Right kidney (tissue), 9 donors: ENCODE measurements at places on chromosomes 13 and 19.

GRCh38 chr19:8666814-8667405, 31.7 kb downstream of the ACTL9 start:
- DNase-seq = no peak

DNA sequence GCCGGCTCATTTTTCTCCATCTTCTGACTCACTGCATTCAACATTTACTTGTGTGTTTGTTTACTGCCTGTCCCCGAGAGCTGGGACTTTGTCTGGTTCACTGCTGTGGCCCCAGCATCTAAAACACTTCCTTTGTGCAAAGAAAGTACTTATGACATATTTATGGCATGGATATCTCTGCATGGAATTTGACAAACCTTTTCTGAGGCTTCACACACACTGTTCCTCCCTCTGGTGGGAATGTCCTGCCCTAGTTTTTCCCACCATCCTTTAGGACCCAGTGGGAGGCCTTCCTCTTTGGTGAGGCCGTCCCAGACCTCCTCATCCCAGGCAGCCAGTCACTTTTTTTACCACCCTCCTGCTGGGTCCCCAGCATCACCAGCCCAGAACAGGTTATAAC, 1.4 kb upstream of the SRRM5 start:
- no peak for DNase-seq

DNA sequence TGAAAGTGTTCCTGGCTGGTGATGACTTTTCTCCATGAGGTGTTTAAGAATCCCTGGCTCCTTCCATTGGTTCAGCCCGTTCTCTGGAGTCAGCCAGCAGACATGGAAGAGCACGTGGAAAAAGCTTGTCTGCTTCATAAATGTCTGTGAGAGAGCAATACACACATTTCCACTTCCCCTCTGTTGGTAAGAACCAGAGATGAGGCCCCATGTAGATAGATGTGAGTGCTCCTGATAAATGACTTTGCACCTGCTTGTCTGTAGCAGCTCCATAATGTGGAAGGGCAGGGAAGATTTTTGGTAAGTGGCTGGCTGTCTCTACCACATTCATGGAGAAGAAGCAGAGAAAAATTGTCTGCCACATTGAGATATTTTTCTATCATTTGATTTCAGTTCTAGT, 325.8 kb downstream of the LMO7 start:
- DNase-seq = no peak

- no peak for DNase-seq
These were observed 1632.0 kb downstream of the PCDH9 start for GRCh38 chr13:65597839-65598818.

GRCh38 chr13:38787550-38787949, 100.7 kb downstream of the FREM2 start:
- DNase-seq = no peak

- DNase-seq = no peak
These were observed 2.0 kb upstream of the GPR32 start for GRCh38 chr19:50768277-50768676.

DNA sequence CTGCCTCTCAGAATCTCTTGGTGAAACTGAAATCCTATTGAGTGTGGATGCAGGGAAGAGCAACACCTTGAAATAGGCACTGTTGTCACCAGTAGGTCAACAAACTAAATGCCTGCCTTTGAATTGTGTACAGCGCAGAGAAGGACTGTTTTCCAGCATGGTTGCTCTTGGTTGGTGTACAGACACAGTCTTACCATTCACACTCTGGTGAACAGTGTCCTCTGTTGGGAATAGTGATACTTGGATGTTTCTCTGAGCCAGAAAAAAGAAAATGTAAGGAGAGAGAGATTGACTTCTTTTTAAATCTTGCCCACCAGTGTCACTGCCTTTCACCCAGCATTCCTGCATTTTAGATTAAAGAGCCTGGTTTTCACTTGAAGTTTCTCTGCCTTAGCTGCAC, 179.7 kb downstream of the STK24 start:
- no peak for DNase-seq

- DNase-seq = no peak
These were observed 708.2 kb downstream of the UQCRFS1 start for GRCh38 chr19:28504727-28505126.

GRCh38 chr19:23718802-23719201, 31.8 kb upstream of the ZNF675 start:
- no peak for DNase-seq

GRCh38 chr13:39397896-39398265, 205.1 kb downstream of the LHFPL6 start:
- DNase-seq = no peak

- no peak for DNase-seq
These were observed 139.9 kb upstream of the PCDH9 start for GRCh38 chr13:67369895-67370660.

DNA sequence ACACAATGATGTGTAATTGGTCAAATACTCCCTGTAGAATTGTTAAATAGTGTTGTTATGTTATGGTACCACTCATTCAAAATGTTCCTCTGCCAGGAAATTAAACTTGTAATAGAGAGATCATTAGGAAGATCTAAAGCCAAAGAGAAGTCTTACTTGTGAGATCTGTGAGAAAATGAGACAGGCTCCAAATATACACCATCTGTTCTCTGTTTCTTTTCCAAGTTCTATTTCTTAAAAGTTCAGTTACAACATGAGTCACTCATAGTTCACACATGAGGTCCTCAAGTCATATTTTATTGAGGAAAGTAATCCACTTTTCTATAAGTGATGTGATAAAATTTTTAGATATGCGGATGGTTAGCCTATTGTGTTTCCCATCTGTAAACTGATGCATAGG, 1038.1 kb upstream of the PRR20A start:
- no peak for DNase-seq

GRCh38 chr13:113116871-113117271, 5.7 kb upstream of the F10 start:
- no peak for DNase-seq

- DNase-seq = no peak
These were observed 1.1 kb downstream of the METTL21C start for GRCh38 chr13:102693776-102694175.

GRCh38 chr13:93984876-93985275, 494.6 kb downstream of the DCT start:
- DNase-seq = no peak

- DNase-seq = peak; percentile 10
These were observed 463.5 kb downstream of the GPC6 start for GRCh38 chr13:93690139-93690538.

GRCh38 chr13:70955887-70956286, 847.6 kb upstream of the KLHL1 start:
- no peak for DNase-seq

- no peak for DNase-seq
These were observed 329.1 kb downstream of the SLITRK5 start for GRCh38 chr13:88000239-88000638.

GRCh38 chr19:46579361-46579879, 21.7 kb upstream of the CALM3 start:
- no peak for DNase-seq

DNA sequence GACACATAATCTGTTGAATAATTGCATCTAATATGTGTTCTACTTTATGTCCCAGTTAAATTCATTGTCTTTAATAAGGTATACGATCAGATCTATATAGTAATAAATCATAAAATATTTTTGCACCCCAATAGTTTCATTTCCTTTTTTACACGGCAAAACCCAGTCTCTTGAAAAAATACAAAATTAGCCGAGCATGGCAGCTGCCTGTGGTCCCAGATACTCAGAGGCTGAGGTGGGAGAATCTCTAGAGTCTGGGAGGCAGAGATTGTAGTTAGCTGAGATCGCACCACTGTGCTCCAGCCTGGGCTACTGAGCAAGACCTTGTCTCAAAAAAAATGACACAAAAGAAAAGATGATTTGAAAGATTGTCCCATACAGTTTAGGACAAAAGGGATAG, 52.3 kb upstream of the PARP4 start:
- no peak for DNase-seq

DNA sequence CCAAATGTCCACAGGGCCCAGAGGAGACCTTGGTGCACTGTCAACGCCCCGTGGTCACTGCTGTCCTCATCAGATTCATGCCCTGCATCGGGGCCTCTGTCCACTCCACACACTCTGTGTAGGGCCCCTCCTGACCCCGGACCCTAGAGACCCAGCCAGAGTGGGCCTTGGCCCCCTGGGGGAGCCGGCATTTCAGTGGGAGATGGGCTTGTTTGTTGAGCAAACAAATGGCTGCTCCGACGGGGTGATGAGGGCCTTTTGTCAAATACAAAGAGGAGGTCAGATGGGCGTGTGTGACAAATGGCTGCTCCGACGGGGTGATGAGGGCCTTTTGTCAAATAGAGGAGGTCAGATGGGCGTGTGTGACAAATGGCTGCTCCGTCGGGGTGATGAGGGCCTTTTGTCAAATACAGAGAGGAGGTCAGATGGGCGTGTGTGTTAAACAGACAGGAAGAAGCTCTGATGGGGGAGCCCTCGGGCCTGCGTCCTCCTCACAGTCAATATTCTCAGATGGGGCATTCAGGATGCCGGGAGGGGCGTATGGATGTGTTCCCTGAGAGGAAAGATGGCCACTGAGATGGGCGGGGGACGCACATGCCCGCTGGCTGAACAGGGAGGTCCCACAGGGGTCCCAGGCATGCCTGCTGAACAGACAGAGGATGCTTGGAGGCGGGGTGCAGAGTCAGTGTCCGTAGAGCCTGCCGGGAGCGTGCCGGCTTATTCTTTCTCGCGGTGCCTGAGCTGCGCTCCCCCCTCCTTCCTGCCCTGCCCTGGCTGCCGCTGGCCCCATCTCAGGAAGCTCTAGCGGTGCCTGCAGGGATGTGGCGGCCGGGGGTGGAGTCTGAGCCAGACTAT, 36.3 kb downstream of the SMIM24 start:
- peak; percentile 60 for DNase-seq

DNA sequence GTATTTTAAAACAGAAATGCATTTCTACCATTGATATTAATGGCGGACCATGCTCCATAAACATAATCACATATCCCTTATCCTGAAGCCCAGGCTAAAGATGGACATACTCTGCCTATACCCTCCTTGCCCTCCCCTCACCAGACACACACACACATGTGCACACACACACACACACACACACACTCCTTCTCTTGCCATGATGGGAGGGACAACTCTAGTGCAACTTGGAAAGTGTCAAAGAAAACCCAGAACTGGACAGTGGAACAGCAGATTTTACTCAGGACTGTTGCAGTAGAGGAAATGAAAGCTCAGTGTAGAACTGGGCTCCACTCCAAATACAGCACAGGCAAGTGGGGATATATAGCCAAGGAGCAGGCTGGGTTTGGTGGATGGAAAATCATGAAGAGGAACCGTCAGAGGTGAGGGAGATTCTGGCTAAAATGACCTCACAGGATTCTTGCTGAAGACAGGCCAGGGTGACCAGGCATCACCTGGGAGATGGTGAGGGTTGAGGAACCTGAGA, 40.8 kb downstream of the TNFRSF19 start:
- DNase-seq = no peak

DNA sequence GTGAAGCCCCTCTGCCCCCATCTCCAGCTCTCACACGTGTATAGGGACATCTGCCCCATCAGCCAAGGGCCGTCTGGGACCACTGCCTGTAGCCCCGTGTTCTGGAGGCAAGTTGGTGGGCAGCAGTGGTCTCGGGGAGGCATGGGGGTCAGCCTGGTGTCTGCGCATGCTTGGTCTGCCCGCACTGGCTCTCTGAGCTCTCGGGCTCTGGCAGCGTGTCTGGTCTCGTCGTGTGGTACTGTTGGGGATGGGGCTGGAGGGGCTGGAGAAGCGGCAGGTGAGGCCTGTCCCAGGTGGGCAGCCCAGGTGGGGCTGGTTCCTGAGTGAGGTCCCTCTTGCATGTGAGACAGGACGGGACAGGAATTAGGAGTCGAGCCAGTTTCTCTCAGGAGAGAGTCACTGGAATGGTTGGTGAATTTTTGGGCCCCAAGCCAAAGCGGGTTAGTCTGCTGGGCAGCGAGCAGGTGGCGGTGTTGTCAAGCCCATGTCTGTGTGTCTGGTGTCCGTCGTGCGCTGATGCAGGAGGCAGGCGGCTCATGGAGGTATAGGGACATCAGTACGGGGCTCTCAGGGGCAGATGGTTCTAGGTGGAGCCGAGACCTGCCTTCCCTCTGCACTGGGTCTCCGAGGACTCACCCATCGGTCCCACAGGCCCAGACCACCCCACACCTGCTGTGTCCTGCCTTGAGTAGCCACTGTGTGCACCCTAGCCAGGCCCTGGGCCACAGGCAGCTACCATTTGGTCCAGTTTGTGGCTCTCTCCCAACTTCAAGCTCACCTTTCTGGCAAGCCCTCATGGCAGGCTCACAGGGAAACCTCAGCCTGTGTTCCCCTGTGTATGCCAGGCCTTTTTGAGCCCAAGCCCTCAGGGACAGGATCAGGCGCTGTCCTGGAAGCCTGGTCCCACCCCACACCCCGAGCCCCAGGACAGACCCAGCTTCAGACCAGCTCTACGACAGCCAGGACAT, 18.2 kb downstream of the COMP start:
- DNase-seq = no peak

- DNase-seq = no peak
These were observed 147.9 kb downstream of the TEX29 start for GRCh38 chr13:111468037-111468959.

GRCh38 chr19:41570639-41571112, 5.3 kb upstream of the CEACAM21 start:
- DNase-seq = peak; percentile 31
